ENCODE measurements at places on chromosomes 16 and 17.

DNA sequence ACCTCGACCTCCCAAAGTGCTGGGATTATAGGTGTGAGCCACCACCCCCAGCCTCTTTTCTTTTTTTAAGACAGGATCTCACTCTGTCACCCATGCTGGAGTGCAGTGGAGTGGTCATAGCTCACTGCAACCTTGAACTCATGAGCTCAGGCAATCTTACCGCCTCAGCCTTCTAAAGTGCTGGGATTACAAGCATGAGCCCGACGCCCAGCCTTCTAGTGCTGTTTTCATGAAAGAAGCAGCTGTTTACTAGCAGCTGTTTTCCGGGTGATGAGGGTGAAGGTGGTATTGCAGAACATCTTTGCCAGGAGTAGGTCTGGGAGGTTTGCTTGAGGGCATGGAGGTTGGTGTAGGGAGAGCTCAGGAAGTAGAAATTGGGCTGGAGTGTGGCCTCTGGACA, 2.0 kb downstream of the ADCY7 start:
- no peaks in the 10 kb centered on the region for H3K27me3 ChIP-seq
- DNase-seq, result no peak
- no peak overlapping the region for H3K4me3 ChIP-seq
- H3K27ac ChIP-seq, result no peak overlapping the region

DNA sequence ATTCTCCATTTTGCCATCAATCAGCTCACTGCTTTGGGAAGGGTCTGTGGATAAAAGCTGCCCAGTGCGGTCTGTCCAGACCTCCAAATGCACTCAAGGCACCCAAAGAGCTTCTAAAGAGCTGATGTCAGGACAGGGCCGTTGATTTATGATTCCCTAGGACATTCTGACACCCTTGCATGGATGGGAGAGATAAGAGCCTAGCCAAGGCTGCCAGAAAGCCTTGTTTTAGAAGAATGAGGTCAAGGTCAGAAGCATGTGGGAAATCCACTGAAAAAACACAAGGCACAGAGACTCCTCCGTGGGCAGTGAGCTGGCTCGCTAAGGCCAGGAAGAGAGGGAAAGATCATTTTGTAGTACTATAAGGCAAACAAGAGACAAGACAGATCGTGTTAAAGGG, 214.0 kb downstream of the CDH11 start:
- H3K27ac ChIP-seq, result no peak overlapping the region
- H3K27me3 ChIP-seq, result no peaks in the 10 kb centered on the region
- H3K4me1 ChIP-seq, result no peaks in the 10 kb centered on the region
- H3K4me3 ChIP-seq, result no peak overlapping the region
- no peak for DNase-seq

- H3K27ac ChIP-seq, result no peak overlapping the region
- no peak overlapping the region for H3K4me3 ChIP-seq
- H3K4me1 ChIP-seq, result no peaks in the 10 kb centered on the region
- H3K36me3 ChIP-seq, result peaks cover 23% of the 10 kb centered on the region
Observed at GRCh38 chr17:75067856-75068255, 19.9 kb upstream of the SLC16A5 start.

GRCh38 chr17:55926276-55926990, 175.6 kb downstream of the PCTP start:
- no peak overlapping the region for H3K4me3 ChIP-seq
- H3K36me3 ChIP-seq, result no peaks in the 10 kb centered on the region
- no peaks in the 10 kb centered on the region for H3K27me3 ChIP-seq
- H3K4me1 ChIP-seq, result no peaks in the 10 kb centered on the region
- no peak for DNase-seq
- no peak overlapping the region for H3K27ac ChIP-seq

GRCh38 chr17:27236717-27237315, 57.1 kb upstream of the WSB1 start:
- H3K4me1 ChIP-seq, result peaks cover 10% of the 10 kb centered on the region
- H3K27ac ChIP-seq, result no peak overlapping the region
- H3K27me3 ChIP-seq, result no peaks in the 10 kb centered on the region
- DNase-seq, result no peak
- no peaks in the 10 kb centered on the region for H3K36me3 ChIP-seq
- no peak overlapping the region for H3K4me3 ChIP-seq

DNA sequence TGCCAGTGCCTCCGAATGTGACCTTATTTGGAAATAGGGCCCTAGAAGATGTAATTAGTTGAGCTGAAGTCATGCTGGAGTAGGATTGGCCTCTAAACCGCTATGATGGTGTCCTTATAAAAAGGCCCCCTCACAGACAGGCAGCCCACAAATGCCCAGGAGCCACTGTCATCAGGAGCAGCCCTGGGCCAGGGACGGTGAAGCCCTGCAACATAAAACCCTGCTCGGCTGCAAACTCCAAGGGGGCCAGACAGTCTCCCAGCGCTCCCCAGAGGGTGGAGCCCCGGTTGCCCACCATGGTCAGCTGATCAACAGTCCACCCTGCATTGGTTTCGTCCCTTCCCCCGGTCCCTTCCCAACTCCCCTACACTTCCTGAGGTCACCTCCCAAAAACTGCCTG, 351.7 kb downstream of the FOXL1 start:
- H3K27me3 ChIP-seq, result no peaks in the 10 kb centered on the region
- DNase-seq, result no peak
- H3K4me3 ChIP-seq, result no peak overlapping the region
- no peak overlapping the region for H3K27ac ChIP-seq

GRCh38 chr16:82633964-82634600, 7.3 kb downstream of the CDH13 start:
- H3K4me3 ChIP-seq, result no peak overlapping the region
- H3K27ac ChIP-seq, result peak overlapping the region; percentile 3
- H3K36me3 ChIP-seq, result no peaks in the 10 kb centered on the region

DNA sequence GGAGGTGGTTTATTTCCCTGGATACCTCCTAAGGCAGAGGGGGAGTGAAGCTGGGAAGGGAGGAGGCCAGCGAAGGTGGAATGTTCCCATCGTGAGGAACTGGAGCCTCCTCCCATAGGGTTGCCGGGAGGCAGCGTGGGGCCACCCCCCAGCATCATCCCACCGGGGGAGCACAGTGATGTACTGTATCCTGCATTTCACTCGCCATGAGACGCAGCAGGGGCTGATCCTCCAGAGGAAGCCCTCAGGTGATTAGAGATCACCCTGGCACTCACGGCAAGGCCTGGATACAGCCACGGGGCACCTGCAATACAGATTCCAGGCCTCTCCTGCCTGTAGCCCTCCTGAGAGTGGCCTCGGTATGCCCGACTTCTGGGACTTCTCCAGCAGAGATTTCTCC, 25.5 kb upstream of the BEAN1 start:
- no peaks in the 10 kb centered on the region for H3K27me3 ChIP-seq
- H3K4me3 ChIP-seq, result no peak overlapping the region
- H3K36me3 ChIP-seq, result no peaks in the 10 kb centered on the region
- H3K27ac ChIP-seq, result no peak overlapping the region
- DNase-seq, result no peak

DNA sequence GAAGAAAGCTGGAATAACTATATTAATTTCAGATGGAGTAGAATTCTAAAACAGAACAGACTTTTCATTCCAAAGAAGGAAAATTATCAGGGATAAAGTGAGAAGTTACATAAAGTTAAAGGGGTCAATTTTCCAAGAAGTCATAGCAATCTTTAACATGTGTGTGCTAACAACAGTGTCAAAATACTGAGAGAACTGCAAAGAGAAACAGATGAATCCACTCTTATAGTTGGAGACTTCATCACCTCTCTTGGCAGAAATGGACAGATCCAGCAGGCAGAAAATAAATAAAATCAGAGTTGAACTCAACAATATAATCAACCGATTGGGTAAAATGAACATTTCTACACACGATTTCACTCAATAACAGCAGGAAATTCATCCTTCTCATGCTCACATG, 5.4 kb downstream of the ABCA9 start:
- H3K27ac ChIP-seq, result no peak overlapping the region
- no peaks in the 10 kb centered on the region for H3K27me3 ChIP-seq
- H3K36me3 ChIP-seq, result no peaks in the 10 kb centered on the region
- no peak for DNase-seq
- peaks cover 5% of the 10 kb centered on the region for H3K4me1 ChIP-seq

GRCh38 chr16:11824362-11824761, 27.0 kb downstream of the RSL1D1 start:
- H3K27ac ChIP-seq, result no peak overlapping the region
- no peak overlapping the region for H3K4me3 ChIP-seq
- no peak for DNase-seq

GRCh38 chr17:78925662-78926555, 722 bp upstream of the TIMP2 start:
- peak; percentile 94 for DNase-seq
- no peaks in the 10 kb centered on the region for H3K27me3 ChIP-seq
- peaks cover 50% of the 10 kb centered on the region for H3K4me1 ChIP-seq
- no peaks in the 10 kb centered on the region for H3K36me3 ChIP-seq
- peak overlapping the region; percentile 81 for H3K4me3 ChIP-seq

GRCh38 chr17:44901411-44901921, 2.2 kb upstream of the EFTUD2 start:
- no peaks in the 10 kb centered on the region for H3K36me3 ChIP-seq
- no peak overlapping the region for H3K4me3 ChIP-seq
- no peak overlapping the region for H3K27ac ChIP-seq
- H3K27me3 ChIP-seq, result no peaks in the 10 kb centered on the region

DNA sequence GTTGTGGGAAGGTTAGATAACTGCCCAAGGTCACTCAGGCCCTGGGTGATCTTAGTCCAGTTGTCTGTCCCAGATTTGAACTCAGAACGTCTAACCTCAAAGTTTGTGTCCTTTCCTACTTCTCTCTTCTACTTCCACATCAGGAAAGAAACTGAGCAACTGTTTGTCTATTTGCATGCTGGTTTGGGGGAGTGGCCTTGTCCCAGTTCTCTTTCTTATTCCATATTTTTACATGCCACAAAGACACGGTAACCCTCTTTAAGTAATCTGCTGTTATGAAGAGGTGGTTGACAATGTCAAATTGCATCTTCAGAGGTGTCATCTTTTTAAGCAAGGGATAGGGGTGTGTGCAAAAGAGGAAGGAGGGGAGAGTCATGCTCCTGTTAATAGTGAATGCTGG, 432.5 kb downstream of the HS3ST3B1 start:
- H3K36me3 ChIP-seq, result no peaks in the 10 kb centered on the region
- H3K27me3 ChIP-seq, result no peaks in the 10 kb centered on the region

- H3K4me1 ChIP-seq, result peaks cover 12% of the 10 kb centered on the region
- no peaks in the 10 kb centered on the region for H3K27me3 ChIP-seq
- no peak overlapping the region for H3K4me3 ChIP-seq
- H3K36me3 ChIP-seq, result peaks cover 13% of the 10 kb centered on the region
- H3K27ac ChIP-seq, result no peak overlapping the region
Observed at GRCh38 chr17:47172696-47173565, 16.2 kb downstream of the CDC27 start.

DNA sequence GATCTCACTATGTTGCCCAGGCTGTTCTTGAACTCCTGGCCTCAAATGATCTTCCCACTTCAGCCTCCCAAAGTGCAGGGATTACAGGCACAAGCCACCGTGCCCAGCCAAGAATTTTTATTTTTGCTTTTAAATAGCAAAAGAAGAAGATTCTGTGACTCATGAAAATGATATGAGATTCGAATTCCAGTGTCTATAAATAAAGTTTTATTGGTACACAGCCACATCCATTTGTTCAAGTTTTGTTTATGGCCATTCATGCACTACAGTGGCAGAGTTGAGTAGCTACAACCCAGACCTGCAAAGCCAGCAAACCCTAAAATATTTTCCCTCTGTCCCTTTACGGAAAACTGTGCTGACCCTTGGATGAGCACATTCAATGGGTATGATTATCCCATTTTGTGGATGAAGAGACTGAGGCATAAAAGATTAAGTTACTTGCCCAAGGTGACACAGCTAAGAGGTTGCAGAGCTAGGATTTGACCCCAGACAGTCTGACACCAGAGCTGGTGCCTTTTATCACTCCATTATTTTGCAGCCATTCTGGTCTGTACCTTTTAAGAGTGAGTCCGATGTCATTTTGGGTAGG, 34.2 kb downstream of the SCNN1G start:
- no peaks in the 10 kb centered on the region for H3K27me3 ChIP-seq
- no peak overlapping the region for H3K27ac ChIP-seq
- H3K36me3 ChIP-seq, result no peaks in the 10 kb centered on the region
- H3K4me1 ChIP-seq, result no peaks in the 10 kb centered on the region

- H3K4me1 ChIP-seq, result no peaks in the 10 kb centered on the region
- no peak for DNase-seq
- no peaks in the 10 kb centered on the region for H3K36me3 ChIP-seq
Observed at GRCh38 chr17:39547713-39548478, 59.8 kb downstream of the NEUROD2 start.

- no peak overlapping the region for H3K4me3 ChIP-seq
- H3K4me1 ChIP-seq, result no peaks in the 10 kb centered on the region
- DNase-seq, result no peak
- H3K27me3 ChIP-seq, result no peaks in the 10 kb centered on the region
- no peaks in the 10 kb centered on the region for H3K36me3 ChIP-seq
- no peak overlapping the region for H3K27ac ChIP-seq
Observed at GRCh38 chr17:73874008-73874720, 229.9 kb upstream of the SDK2 start.

- no peaks in the 10 kb centered on the region for H3K4me1 ChIP-seq
- no peaks in the 10 kb centered on the region for H3K27me3 ChIP-seq
- no peak for DNase-seq
- no peaks in the 10 kb centered on the region for H3K36me3 ChIP-seq
- H3K4me3 ChIP-seq, result no peak overlapping the region
Observed at GRCh38 chr16:82855471-82855870, 228.7 kb downstream of the CDH13 start.

DNA sequence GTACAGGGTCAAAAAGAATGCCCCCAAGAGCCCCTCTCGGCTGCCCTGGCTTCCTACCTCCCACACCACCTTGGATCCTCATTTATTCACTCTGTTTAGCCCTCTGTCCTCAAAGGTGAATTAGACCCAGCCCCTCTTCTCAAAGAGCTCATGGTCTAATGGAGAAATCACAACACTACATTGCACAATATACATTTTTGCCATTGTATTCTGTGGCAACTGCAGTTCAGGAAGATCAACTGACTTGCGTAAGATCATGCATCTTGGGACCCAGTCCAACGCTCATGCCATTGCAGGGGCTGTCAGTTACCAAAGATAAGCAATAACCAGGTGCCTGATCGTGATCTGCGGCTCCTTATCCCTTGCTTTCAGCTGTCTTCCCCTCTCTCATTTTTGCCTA, 1.4 kb downstream of the KRT38 start:
- H3K27ac ChIP-seq, result no peak overlapping the region

DNA sequence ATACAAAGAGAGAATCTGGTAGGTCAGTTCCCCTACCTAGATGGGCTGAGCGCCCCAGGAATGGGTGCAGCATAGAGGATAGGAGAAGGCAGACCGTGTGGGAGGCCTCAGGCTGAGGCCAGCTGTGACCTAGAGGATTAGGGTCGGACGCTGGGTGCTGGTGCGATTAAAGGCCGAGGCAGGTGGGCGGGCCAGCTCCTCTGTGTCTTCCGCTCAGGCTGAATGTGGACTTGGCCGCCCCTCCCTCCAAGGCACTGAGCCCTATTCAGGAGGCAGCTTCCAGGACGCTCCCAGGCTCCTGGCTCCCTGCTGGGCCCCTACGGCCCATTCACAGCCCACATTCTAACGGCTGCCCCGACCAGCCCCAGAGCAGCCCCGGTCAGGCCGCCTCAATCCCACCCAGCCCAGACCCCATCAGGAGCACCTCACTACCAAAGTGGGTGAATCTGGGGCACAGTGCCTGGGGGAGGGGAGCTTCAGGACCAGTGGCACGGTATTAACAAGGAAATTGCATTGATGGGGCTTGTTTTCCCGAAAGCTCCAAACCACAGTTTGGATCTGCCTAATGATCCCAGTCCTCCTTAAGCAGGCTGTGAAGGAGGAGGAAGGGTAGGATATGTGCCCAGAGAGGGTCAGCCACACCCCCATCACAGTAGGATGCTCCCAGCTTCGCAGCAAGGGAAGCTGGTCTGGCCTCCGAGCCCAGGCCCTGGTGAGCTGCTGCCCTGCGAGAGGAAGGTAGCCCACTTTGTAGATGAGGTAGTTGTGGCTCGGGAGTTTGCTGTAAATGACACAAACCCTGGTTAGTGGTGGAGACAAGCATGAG, 14.5 kb downstream of the RHBDL3 start:
- no peak for DNase-seq
- no peak overlapping the region for H3K27ac ChIP-seq
- no peaks in the 10 kb centered on the region for H3K36me3 ChIP-seq
- H3K4me1 ChIP-seq, result peaks cover 21% of the 10 kb centered on the region

Data from vagina (tissue), 2 donors.